ENCODE measurements at places on chromosomes 11 and 22.

DNA sequence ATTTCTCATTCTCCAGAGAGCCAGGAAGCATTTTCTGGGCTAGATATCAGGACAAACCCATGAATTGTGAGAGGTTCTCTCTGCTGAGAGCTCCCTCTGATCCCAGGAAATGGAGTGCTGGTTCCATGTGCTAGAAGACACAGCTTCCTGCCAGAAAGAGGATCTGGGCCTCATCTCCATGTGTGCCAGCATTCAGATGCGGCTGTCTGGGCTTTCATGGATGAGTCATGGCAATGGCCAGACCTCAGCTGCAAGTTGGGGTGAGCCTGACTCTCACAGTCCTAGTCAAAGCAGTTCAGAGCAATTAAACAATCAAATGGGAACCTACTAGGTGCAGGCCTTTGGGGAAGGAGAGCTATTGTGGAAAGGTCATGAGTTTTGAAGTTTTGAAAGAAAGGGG is 82.3 kb upstream of the EED start:
- no peak for DNase-seq
- H3K27ac ChIP-seq = no peak overlapping the region
- no peak overlapping the region for H3K4me3 ChIP-seq
- H3K27me3 ChIP-seq = no peaks in the 10 kb centered on the region
- no peaks in the 10 kb centered on the region for H3K4me1 ChIP-seq

GRCh38 chr11:28529540-28530410 is 421.6 kb downstream of the METTL15 start:
- no peak for DNase-seq
- no peaks in the 10 kb centered on the region for H3K36me3 ChIP-seq
- no peak overlapping the region for H3K4me3 ChIP-seq
- no peaks in the 10 kb centered on the region for H3K4me1 ChIP-seq
- H3K27me3 ChIP-seq = no peaks in the 10 kb centered on the region
- no peak overlapping the region for H3K27ac ChIP-seq

GRCh38 chr11:102194257-102194656 is 84.0 kb downstream of the YAP1 start:
- H3K4me3 ChIP-seq = no peak overlapping the region
- no peaks in the 10 kb centered on the region for H3K36me3 ChIP-seq
- DNase-seq = no peak
- no peaks in the 10 kb centered on the region for H3K27me3 ChIP-seq
- no peak overlapping the region for H3K27ac ChIP-seq

- no peak overlapping the region for H3K4me3 ChIP-seq
- DNase-seq = no peak
- H3K36me3 ChIP-seq = peaks cover 46% of the 10 kb centered on the region
- no peaks in the 10 kb centered on the region for H3K4me1 ChIP-seq
Measured at GRCh38 chr11:74630043-74630442, 37.7 kb downstream of the POLD3 start.

- no peak for DNase-seq
- no peak overlapping the region for H3K4me3 ChIP-seq
- H3K27ac ChIP-seq = no peak overlapping the region
Measured at GRCh38 chr11:15117751-15118150, 3.0 kb downstream of the INSC start.

GRCh38 chr11:27385245-27385644 is 22.2 kb upstream of the CCDC34 start:
- DNase-seq = no peak
- no peak overlapping the region for H3K4me3 ChIP-seq
- no peaks in the 10 kb centered on the region for H3K27me3 ChIP-seq
- H3K4me1 ChIP-seq = no peaks in the 10 kb centered on the region
- H3K27ac ChIP-seq = no peak overlapping the region

DNA sequence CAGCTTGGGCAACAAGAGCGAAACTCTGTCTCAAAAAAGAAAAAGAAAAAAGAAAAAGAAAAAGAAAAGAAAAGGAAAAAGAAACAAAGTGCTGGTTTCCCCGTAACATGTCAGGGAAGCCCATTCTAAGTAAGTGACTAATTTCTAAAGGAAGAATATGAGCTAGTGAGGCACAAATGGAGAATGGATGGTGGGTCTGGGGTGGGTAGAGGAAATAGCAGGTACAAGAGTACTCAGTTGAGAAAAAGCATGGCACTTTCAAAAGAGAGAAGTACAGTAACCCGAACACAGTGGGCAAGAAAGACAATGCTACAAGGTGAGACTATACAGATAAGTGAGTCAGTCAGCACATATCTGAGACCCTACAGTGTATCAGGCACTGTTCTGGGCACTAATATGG is 4.5 kb downstream of the MAJIN start:
- no peak overlapping the region for H3K27ac ChIP-seq
- no peaks in the 10 kb centered on the region for H3K27me3 ChIP-seq
- no peaks in the 10 kb centered on the region for H3K36me3 ChIP-seq

GRCh38 chr22:20758688-20759087 is 15.2 kb upstream of the SERPIND1 start:
- H3K27ac ChIP-seq = no peak overlapping the region
- no peak overlapping the region for H3K4me3 ChIP-seq
- H3K4me1 ChIP-seq = no peaks in the 10 kb centered on the region
- peaks cover 53% of the 10 kb centered on the region for H3K36me3 ChIP-seq

- no peak overlapping the region for H3K27ac ChIP-seq
- H3K4me3 ChIP-seq = no peak overlapping the region
- no peaks in the 10 kb centered on the region for H3K27me3 ChIP-seq
- DNase-seq = no peak
Measured at GRCh38 chr22:19836512-19836911, 18.2 kb downstream of the GNB1L start.

DNA sequence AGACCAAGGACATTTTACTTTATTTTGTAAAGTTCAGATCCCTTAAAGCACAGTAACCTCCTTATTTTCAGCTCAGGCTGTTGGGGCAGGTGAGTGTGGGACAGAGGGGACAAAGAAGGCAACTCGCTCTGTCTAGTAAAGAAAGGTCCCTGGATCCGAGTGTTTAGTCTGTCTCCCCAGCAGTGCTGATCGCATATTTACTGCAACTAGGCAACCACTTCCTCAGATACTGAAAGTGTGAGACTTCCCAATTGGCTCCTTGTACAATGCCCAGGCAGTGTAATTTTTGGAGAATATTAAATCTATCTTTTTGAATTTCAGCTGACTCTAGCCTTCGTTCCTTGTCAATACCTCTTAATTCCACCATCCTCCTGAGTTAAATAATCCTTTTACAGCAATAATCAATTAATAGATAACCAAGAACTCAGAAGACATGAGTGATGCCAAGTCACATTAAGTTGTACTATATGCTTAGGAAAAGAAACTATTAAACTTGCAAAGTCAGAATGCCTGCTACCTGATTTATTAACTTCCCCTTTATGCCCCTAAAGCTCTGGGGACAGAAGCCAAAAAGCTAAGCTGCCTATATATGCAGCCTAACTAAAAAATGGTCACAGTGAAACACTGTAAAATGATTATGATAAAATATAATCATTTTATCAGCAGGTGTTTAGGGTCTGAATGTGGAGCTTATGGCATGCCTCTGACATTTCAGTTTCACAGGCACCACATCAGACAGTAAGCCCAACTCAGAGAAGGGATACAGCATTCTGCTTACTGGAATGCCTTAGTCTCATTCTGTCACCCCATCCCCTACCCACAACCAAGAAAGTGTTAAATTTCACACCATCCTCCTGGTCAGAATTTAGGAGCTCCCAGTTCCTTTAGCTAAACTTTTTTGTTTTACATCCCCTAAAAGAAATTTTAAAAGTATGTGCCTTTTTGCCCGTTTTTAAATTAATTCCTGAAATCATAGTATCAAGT is 138.7 kb downstream of the TRIM44 start:
- no peaks in the 10 kb centered on the region for H3K27me3 ChIP-seq
- no peaks in the 10 kb centered on the region for H3K4me1 ChIP-seq
- H3K36me3 ChIP-seq = peaks cover 6% of the 10 kb centered on the region

DNA sequence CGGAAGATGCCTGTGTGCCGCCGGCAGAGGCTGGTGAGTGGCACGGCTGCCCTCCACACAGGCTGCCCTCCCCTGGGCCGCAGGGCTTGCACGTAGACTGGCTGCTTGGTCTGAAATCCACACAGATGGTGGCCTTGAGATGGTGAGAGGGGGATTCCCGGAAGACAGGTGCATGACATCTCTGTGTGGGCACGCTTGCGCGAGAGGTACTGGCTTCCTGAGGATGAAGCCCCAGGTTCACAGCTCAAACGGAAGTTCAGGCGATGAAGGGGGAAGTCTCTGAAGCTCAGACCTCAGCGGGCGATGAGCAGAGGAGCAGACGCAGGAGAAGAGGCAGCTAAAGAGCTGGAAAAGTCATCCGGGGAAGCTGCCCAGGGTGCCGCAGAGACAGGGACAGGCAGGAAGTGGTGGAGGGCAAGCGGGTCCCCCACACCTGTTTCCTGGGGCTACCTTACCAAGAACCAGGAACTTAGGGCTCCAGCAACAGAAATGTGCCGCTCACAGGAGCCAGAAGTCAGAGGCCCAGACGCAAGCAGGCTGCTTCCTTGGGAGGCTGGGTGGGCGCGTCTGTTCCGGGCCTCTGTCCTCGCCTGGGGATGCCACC is 7.2 kb downstream of the CRELD2 start:
- H3K4me1 ChIP-seq = peaks cover 42% of the 10 kb centered on the region
- peaks cover 12% of the 10 kb centered on the region for H3K36me3 ChIP-seq
- H3K27ac ChIP-seq = peak overlapping the region; percentile 90
- peak overlapping the region; percentile 45 for H3K4me3 ChIP-seq
- no peaks in the 10 kb centered on the region for H3K27me3 ChIP-seq
- DNase-seq = peak; percentile 70

GRCh38 chr11:47233989-47234668 is 14.5 kb downstream of the ACP2 start:
- peak overlapping the region; percentile 10 for H3K4me3 ChIP-seq
- peaks cover 25% of the 10 kb centered on the region for H3K36me3 ChIP-seq
- H3K27ac ChIP-seq = peak overlapping the region; percentile 65
- H3K4me1 ChIP-seq = peaks cover 24% of the 10 kb centered on the region
- no peaks in the 10 kb centered on the region for H3K27me3 ChIP-seq

- no peak overlapping the region for H3K27ac ChIP-seq
- no peaks in the 10 kb centered on the region for H3K27me3 ChIP-seq
- DNase-seq = no peak
- no peak overlapping the region for H3K4me3 ChIP-seq
- no peaks in the 10 kb centered on the region for H3K36me3 ChIP-seq
- no peaks in the 10 kb centered on the region for H3K4me1 ChIP-seq
Measured at GRCh38 chr11:59088162-59088561, 2.1 kb downstream of the GLYATL1B start.

Measured in CD4-positive, alpha-beta T cell (primary cell).